ENCODE measurements at places on chromosomes 16 and 17.

DNA sequence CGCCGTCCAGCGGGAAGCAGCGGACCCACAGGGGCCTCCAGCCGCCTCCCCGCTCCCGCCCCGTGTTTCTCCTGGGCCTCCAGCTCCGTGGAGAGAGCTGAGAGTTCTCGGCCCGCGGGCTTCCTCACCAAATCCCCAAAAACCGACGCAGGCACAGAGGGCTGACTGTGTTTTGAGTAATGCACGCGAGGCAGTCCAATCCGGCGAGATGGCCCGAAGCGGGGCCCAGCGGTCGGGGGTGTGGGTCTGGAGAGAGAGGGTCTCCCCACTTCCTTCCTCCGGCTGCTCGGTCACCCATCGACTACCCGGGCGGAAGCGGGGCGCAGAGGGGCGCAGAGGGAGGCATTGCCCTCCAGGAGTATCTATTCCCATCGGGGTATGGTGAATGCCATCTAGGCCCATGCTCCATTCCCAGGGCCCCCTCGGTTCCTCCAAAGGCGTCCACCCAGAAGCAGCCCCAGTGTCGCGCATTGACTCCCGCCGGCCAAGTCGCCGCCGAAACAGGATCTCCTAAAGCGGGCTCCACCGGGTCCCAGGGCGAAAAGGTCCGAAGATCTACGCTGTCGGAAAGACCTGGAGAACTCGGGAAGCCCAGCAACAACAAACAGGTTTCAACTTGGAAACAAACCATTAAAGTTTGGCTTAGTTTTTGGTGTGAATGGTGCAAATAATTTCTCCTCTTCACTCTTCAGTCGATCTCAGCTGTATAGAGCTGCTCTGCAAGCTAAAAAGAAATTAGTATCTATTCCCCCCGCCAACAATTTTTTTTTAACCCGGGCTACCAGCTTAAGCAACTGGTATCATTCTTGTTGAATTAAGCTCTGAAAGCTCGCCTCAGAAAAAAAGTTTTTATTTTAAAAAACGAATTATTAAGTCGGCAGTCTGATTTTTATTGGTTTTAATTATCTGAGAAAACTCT lies 19.2 kb upstream of the HOXB13 start:
- no peak for DNase-seq

GRCh38 chr16:88673716-88674379 lies 11.0 kb upstream of the MVD start:
- no peak for DNase-seq

- DNase-seq, result no peak
Measured at GRCh38 chr16:54431041-54431996, 144.7 kb upstream of the IRX3 start.

DNA sequence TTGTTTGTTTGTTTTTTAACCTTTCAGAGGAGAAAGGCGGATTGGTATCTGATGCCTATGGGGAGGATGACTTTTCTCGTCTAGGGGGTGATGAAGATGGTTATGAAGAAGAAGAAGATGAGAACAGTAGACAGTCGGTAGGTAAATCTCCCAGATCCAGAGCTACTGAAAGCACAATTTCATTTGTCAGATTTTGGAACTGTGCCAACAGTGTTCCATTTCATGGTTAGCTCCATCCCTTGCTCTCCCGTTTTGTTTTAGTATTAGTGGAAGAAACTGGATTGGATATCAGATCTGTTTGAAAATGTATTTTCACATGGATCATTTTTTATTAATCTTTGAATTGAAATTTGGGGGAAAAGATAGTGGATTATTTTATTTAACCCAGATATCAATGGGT lies 1.4 kb downstream of the SAP30BP start:
- DNase-seq, result no peak

- no peak for DNase-seq
Measured at GRCh38 chr17:16513873-16514272, 21.9 kb upstream of the LRRC75A start.

GRCh38 chr17:47315451-47316266 lies 8.1 kb upstream of the EFCAB13 start:
- peak; percentile 45 for DNase-seq

DNA sequence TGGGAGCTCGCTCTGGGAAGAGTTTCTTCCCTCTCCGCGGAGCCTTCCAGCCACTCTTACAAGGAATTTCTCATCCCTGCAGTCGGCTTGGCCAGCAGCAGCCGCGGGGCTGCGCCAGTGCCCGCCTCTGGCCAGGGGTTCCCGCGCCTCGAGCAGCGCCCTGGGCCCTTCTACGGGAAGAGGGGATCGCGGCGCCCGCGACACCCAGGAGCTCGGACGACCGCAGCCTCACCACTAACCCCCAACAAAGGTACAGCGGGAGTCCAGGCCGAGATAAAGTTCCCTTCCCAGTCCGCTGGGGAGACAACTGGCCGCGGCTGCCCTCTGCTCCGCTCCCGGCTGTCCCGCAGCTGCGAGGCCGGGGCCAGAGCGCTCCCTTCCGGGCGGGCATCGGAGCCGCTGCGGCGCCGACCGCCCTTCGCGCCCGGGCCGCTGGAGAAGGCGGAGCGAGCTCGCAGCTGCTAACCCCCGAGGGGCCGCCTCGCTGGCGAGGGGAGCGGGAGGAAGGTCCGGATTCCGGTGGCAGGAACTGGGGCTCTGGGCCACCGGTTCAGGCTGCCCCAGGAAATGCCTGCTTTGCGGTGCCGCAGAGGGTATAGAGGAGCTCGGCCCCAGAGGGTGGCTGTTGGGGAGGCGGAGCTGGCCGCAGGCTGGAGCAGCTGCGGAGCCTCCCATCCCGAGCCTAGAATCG lies 3.6 kb upstream of the HS3ST3B1 start:
- no peak for DNase-seq

GRCh38 chr16:19338335-19338734 lies 52.8 kb downstream of the CLEC19A start:
- no peak for DNase-seq

- no peak for DNase-seq
Measured at GRCh38 chr16:47976636-47977210, 179.1 kb downstream of the ABCC12 start.

GRCh38 chr16:49443576-49443975 lies 70.0 kb downstream of the C16orf78 start:
- DNase-seq, result no peak

GRCh38 chr16:69443927-69444631 lies 19.7 kb downstream of the CYB5B start:
- DNase-seq, result no peak

- DNase-seq, result no peak
Measured at GRCh38 chr17:34851961-34852540, 109.2 kb downstream of the CCT6B start.

DNA sequence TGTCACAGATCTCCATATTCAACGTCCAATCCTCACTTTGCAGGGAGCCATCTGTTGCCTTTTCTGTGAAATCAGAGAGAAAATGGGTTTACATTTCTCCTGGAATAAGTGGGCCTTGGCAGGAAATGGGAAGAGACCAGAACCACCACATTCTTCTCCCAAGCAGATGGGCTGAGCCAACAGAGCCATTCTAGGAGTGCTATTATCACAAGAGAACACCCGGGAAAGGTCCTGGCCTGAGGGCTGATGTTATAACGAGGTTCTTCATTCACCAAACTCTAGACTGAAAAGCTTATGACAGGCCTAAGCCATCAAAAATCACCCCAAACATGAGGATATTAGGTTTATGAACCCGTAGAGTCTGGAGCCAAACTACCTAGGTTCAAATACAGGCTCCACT lies 64.7 kb downstream of the TOM1L2 start:
- no peak for DNase-seq

DNA sequence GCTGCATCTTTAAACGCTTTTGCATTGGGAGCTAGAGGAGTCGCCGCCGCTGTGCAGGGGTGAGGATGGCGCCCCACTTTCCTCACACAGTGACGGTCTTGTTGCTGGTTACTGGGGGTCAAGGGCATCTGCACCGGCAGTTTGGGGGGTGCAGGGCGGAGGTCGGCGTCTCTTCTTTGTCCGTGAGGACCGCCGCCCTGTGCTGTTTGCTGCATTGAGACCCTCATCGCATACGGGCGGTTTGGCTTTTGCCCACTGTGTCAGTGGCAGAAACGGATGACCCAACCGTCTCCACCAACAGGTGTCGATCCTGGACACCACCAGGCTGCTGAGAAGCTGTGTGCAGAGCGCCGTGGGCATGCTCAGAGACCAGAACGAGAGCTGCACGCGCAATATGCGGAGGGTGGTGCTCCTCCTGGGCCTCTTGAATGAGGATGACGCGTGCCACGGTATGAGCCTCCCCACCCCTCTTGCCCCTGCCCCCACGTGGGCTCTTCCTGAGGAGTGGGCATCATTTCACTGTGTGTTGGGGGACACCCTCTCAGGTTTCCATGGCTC lies 61.2 kb upstream of the ENDOV start:
- no peak for DNase-seq

GRCh38 chr17:28698253-28698941 lies 13.3 kb downstream of the PROCA1 start:
- no peak for DNase-seq

- DNase-seq, result no peak
Measured at GRCh38 chr17:82709024-82709675, 7.4 kb upstream of the FN3KRP start.

- no peak for DNase-seq
Measured at GRCh38 chr16:11706180-11706742, 36.4 kb downstream of the TXNDC11 start.

GRCh38 chr16:89322321-89323119 lies 105.0 kb downstream of the ZNF778 start:
- no peak for DNase-seq

GRCh38 chr17:10870336-10871050 lies 32.6 kb upstream of the PIRT start:
- no peak for DNase-seq

DNA sequence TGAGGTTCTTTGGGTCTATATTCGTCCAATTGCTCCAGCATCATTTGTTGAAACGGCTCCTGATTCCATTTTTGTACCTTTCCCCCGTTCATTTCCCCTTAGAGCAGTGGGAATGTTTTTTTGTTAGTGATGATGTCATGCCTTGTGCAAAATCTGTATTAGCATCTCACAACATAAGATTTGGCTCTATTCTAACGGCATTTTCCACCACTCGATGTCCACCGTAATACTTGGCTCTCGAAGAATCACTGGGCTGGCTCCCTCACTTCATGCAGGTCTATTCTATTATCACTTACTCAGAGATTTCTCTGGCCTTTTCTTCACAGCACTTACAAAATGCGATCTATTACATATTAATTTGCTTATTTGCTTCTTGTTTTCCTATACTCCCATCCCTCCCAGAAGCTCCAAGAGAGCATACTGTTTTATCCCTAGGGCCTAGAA lies 571 bp upstream of the NME1 start:
- no peak for DNase-seq

GRCh38 chr17:65987988-65988387 lies 203.9 kb downstream of the CEP112 start:
- peak; percentile 15 for DNase-seq

GRCh38 chr16:28038409-28038808 lies 25.1 kb downstream of the GSG1L start:
- no peak for DNase-seq

- peak; percentile 89 for DNase-seq
Measured at GRCh38 chr17:59154721-59155438, at the start of gene SKA2. Gene SKA2, minus strand, starts transcription at chr17:59155186. Its CDS starts 23 bp downstream, at chr17:59155163.

- DNase-seq, result peak; percentile 45
Measured at GRCh38 chr17:7716901-7717755, at the start of gene DNAH2. Gene DNAH2, plus strand, starts transcription at chr17:7717744. Its CDS starts 1,991 bp downstream, at chr17:7719735.

DNA sequence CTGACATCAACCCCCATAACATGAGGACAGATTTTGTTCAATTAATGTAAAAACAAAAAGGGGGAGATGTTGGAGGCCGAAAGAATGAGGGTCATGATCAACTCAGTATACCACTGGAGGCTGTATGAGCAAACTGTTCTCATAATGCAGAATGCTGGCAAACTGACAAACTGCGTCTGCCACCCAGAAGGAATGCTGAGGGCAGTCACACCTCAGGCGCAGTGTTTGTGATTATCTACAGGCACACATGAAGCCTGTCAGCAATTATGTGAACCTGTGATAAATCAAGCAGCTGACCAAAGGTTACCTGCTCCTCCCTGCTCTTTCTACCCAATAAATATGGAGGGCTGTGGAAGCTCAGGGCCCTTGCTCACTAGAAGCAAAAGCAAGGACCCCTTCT lies 27.3 kb downstream of the CD300LG start:
- DNase-seq, result no peak

- no peak for DNase-seq
Measured at GRCh38 chr17:72654706-72655105, 437.8 kb downstream of the SLC39A11 start.

DNA sequence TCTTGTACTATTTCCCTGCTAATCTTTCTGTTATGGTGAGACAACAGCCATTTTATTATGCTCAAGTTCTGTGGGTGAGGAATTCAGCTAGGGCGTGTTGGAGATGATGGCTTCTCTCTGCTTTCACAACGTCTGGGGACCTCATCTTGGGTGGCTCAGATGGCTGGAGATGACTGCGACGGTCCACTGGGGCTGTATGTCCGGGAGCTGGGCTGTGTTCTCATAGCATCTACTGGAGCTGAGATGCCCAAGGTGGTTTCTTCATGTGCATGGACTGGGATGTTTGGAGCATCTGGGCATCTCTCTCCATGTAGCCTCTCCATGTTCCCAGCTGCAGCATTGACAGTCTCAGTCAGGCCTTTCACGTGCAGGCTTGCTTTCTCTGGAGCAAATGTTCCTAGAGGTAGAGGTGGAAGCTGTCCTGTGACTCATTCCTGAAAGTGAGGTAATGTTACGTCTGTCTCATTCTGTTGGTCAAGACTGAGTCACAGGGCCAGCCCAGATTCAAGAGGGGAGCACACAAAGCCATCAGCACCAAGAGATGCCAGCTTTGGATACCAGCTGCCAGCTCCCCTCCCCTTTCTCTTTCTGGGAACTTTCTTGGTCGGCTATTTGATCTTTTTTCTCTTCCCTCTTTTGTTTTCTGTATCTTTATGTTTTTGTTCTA lies 96.2 kb downstream of the RAP1GAP2 start:
- DNase-seq, result no peak

DNA sequence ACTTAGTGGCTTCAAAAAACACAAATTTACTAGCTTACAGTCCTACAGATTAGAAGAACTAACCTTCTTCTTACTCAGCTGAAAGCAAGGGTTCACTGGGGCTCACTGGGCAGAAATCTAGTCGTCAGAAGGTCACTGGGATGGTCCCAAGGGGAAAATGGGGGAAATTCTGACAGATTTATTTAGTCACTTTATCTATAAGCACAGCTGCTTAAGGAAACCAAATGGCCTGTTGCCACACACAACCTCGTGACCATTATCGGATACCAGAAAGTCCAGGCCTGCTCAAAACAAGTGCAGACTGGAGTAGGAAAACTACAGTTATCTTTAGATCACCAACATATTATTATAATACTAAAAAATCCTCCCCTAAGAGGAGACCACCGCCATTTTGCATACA lies 374.6 kb upstream of the ASIC2 start:
- no peak for DNase-seq

DNA sequence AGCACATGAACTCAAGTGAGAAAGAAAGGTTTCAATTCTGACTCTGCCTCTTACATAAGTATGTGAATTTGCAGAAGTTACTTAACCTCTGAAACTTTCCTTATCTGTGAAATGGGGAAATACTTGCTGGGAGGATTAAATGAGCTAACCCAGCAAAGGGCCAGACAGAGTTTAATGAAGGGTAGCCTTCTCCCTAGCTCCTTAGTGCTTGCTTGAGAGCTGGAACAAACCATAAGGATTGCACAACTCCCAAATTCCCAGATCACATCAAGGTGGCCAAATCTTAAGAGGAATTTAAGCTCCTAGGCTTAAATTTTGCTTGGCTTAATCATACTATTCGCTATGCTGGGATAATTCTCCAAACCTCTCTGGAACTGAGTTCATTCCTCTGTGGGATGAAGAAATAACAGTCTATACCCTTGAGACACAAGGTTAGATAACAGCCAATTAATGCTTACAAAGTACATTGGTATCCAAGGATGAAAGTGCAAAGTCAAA lies 11.8 kb upstream of the WSB1 start:
- DNase-seq, result no peak

GRCh38 chr17:57572062-57572461 lies 173.0 kb downstream of the CCDC182 start:
- peak; percentile 32 for DNase-seq

Measured in NCI-H2081 treated with DMSO at 0.1 percent for 48 hours (cell line).